ENCODE measurements at places on chromosomes 7 and 10. TPM values are rescaled to one million over a fixed set of nuclear protein-coding genes. Genes with fewer than 3 reads are reported as not detected.

- no peak overlapping the region for H3K27ac ChIP-seq
- DNase-seq, result no peak
- H3K4me1 ChIP-seq, result peaks cover 6% of the 10 kb centered on the region
- no peaks in the 10 kb centered on the region for H3K36me3 ChIP-seq
- H3K27me3 ChIP-seq, result no peaks in the 10 kb centered on the region
These were observed 10.5 kb upstream of the KCP start for GRCh38 chr7:128920913-128921582.

DNA sequence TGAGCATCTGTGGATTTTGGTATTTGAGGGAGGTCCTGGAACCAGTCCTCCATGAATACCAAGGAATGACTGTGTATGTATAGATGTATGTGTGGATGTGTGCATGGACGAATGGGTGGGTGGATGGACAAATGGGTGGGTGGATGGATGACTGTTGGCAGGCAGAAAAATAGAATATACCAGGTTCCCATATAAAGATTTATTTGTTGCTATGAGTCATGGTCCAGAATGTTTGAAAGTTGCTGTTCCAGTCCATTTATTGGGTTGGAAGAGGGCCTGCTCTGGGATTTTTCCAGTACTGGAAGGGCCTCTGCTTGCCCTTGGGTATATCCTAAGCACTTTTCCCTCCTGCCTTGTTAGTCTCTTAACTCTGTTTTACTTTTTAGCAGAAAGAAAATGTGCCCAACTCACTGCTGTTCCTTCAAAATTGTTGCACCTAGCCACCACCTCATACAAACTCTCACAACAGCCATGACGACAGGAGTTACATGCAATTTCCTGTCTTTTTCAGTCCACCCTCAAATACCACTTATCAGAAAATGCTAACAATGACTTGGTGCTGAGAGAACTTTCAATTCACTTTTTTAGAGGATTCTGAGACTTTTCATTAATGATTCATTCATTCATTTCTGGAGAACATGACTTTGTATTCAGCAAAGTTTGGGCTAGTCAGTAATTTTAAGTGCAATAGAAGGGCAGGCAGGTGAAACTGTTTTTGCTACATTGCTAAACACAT lies 108.1 kb downstream of the EEPD1 start:
- H3K4me3 ChIP-seq, result no peak overlapping the region
- H3K27me3 ChIP-seq, result no peaks in the 10 kb centered on the region
- peaks cover 33% of the 10 kb centered on the region for H3K4me1 ChIP-seq
- H3K36me3 ChIP-seq, result no peaks in the 10 kb centered on the region
- peak overlapping the region; percentile 2 for H3K27ac ChIP-seq
- no peak for DNase-seq

GRCh38 chr7:48011323-48011722 lies 17.6 kb downstream of the SUN3 start:
- H3K36me3 ChIP-seq, result no peaks in the 10 kb centered on the region
- no peaks in the 10 kb centered on the region for H3K27me3 ChIP-seq
- no peak overlapping the region for H3K27ac ChIP-seq
- no peak overlapping the region for H3K4me3 ChIP-seq

GRCh38 chr7:99209781-99210180 lies 1.9 kb upstream of the KPNA7 start:
- no peaks in the 10 kb centered on the region for H3K36me3 ChIP-seq
- peak overlapping the region; percentile 93 for H3K27ac ChIP-seq

DNA sequence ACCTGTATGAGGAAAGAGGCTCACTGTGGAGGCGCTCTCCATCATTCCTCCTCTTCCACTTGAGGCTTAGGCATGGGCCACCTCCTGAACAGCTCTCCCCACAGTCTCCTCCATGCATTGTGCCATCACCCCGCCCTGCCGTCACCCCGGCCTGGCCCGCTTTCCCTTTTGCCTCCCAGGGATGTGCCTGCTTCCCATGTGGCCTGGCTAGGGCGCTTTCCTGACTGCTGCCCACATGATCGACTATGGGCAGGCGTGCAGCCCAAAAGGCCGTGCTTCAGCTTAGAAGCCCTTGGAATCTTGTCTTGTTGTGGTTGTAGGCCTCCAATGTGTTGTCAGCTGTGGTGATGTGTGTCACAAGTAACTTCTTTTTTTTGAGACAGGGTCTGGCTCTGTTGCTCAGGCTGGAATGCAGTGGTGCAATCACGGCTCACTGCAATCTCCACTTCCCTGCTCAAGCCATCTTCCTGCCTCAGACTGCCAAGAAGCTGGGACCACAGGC lies 1.8 kb upstream of the ACTR3C start:
- H3K4me3 ChIP-seq, result no peak overlapping the region
- no peaks in the 10 kb centered on the region for H3K36me3 ChIP-seq
- peak overlapping the region; percentile 98 for H3K27ac ChIP-seq
- DNase-seq, result no peak
- no peaks in the 10 kb centered on the region for H3K27me3 ChIP-seq
- H3K4me1 ChIP-seq, result peaks cover 41% of the 10 kb centered on the region

- no peak overlapping the region for H3K4me3 ChIP-seq
- no peaks in the 10 kb centered on the region for H3K36me3 ChIP-seq
- H3K4me1 ChIP-seq, result peaks cover 22% of the 10 kb centered on the region
- no peak overlapping the region for H3K27ac ChIP-seq
- no peaks in the 10 kb centered on the region for H3K27me3 ChIP-seq
- DNase-seq, result peak; percentile 86
These were observed 128.0 kb downstream of the ZMIZ1 start for GRCh38 chr10:79196470-79197461.

DNA sequence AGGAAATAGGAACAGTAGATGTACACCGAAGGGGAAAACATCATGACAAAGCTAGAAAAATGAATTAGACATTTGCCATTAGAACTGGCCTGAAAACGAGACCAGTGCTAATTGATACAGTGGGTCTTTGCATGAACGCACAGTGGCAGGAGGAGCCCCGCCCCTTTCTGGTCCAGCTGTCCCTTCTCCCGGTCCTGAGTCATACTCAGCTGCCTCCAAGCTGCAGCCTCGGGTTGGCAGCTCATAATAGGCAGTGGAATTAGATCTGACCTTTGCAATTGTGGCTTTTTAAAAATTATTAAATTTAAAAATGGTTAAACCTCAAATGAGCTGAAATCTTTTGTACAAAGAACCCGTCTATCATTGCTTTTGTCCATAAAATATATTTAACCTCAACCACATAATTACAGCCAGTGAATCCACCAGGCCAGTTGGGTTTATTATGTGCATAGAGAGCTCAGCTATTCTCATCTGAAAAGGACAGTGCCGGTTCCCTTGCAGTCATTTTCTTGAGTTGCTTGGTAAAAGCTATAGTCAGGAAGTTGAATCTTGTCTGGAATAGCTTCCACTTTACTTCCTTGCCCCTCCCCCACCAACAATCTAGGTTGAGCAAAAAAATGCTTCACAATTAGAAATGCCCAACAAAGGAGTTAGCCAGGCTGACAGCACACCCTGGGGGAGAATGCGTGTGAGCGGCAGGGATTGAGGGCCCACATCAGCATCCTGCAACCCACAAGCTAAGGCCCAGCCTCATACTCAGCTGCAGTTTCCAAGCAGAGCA lies 147.1 kb downstream of the BUB3 start:
- no peaks in the 10 kb centered on the region for H3K27me3 ChIP-seq
- DNase-seq, result peak; percentile 29
- H3K4me3 ChIP-seq, result no peak overlapping the region
- no peaks in the 10 kb centered on the region for H3K4me1 ChIP-seq
- no peaks in the 10 kb centered on the region for H3K36me3 ChIP-seq

DNA sequence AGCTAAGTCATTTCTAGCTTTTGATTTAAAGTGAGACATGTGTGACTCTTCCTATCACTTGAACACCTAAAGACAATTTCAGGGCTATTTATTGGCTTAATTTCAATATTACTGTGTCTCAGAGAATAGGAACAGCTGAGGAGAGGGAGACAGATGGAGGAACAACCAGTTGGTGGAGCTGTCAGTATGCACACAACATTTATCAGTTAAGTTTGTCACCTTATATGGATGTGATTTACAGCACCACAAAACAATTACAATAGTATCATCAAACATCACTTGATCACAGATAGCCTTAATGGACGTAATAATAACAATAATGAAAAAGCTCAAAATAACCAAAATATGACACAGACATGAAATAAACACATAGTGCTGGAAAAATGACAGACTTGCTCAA lies 129.6 kb downstream of the NPSR1 start:
- no peak overlapping the region for H3K27ac ChIP-seq
- no peaks in the 10 kb centered on the region for H3K36me3 ChIP-seq
- H3K27me3 ChIP-seq, result no peaks in the 10 kb centered on the region
- no peak overlapping the region for H3K4me3 ChIP-seq

GRCh38 chr7:112160130-112160770 lies 45.9 kb downstream of the DOCK4 start:
- peaks cover 34% of the 10 kb centered on the region for H3K4me1 ChIP-seq
- peak; percentile 6 for DNase-seq
- H3K36me3 ChIP-seq, result no peaks in the 10 kb centered on the region
- no peaks in the 10 kb centered on the region for H3K27me3 ChIP-seq
- no peak overlapping the region for H3K4me3 ChIP-seq

GRCh38 chr7:22154143-22154529 lies 202.8 kb downstream of the RAPGEF5 start:
- peaks cover 20% of the 10 kb centered on the region for H3K36me3 ChIP-seq
- DNase-seq, result no peak
- no peaks in the 10 kb centered on the region for H3K4me1 ChIP-seq

DNA sequence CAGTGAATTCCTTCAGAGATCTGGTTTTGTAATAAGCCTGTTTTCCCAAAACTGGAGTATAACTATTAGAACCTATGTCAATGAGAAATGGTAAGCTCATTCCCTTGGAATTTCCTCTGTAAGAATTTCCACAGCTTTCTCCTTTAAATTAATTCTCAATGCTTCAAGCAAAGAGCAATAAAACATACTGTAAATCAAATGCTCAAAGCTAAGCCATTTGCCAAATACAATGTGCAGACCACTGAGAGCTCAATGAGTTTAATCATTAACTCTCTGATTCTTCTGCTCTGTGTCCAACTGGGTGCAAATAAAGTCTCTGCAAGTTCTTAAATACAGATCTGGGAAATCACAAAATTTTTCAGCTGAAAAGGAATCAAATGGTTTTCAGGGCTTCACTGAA lies 227.6 kb upstream of the IMMP2L start:
- H3K27ac ChIP-seq, result no peak overlapping the region
- H3K4me1 ChIP-seq, result peaks cover 20% of the 10 kb centered on the region
- no peaks in the 10 kb centered on the region for H3K36me3 ChIP-seq
- DNase-seq, result no peak

- H3K27me3 ChIP-seq, result no peaks in the 10 kb centered on the region
- no peak overlapping the region for H3K4me3 ChIP-seq
- no peaks in the 10 kb centered on the region for H3K4me1 ChIP-seq
- no peak for DNase-seq
- no peak overlapping the region for H3K27ac ChIP-seq
These were observed 193.1 kb upstream of the POM121L12 start for GRCh38 chr7:52842202-52842900.

GRCh38 chr10:119306514-119306951 lies 99.2 kb downstream of the GRK5 start:
- H3K36me3 ChIP-seq, result no peaks in the 10 kb centered on the region
- H3K4me3 ChIP-seq, result no peak overlapping the region
- no peaks in the 10 kb centered on the region for H3K27me3 ChIP-seq
- no peak overlapping the region for H3K27ac ChIP-seq

DNA sequence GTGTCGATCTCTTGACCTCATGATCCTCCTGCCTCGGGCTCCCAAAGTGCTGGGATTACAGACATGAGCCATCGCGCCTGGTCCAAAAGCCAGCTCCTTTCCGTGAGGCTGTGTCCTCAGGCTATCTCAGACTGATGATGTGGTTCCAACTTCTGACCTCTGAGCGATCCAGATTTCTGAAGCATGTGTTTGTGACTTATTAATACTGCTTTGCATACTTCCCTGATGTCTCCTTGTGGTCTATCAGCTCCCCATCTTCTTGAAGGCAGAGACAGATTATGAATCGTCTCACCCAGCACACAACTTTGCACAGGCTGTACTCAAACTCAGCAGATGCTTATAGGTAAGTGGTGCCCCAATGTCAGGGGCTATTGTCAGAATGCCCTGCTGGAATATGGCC lies 2.0 kb upstream of the PLPP4 start:
- no peak for DNase-seq
- no peaks in the 10 kb centered on the region for H3K36me3 ChIP-seq
- no peak overlapping the region for H3K4me3 ChIP-seq
- H3K27ac ChIP-seq, result no peak overlapping the region
- peaks cover 24% of the 10 kb centered on the region for H3K4me1 ChIP-seq

GRCh38 chr7:101507791-101508252 lies 121.3 kb downstream of the MYL10 start:
- no peaks in the 10 kb centered on the region for H3K36me3 ChIP-seq
- peak; percentile 45 for DNase-seq
- no peaks in the 10 kb centered on the region for H3K4me1 ChIP-seq
- no peak overlapping the region for H3K4me3 ChIP-seq
- no peak overlapping the region for H3K27ac ChIP-seq

Gene DAGLB
- total RNA-seq, result 34.6 TPM

Gene TACC2
- 29.0 TPM for total RNA-seq

Gene ADGRA1
- not detected for total RNA-seq

Gene ACTL6B
- 0.52 TPM for total RNA-seq
